LNCaP clone FGC (cell line): ENCODE measurements at places on chromosomes 6 and 20.

DNA sequence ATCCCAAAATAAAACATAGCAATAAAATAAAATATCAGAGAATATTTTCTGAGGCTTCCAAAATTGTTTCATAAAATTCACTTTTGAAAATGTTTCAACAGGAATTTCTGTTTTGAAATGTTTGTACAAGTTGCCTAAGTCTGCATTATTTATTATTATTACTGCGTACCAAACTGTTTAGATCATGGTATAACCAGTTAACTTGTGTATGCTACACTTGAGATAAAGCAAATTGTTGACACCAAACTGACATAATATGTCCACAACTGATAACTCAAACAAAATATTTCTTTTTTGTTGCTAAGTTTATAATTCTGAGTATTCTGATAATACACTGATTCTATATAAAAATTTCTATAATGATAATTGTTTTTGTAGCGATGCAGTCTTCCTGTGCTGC lies 531.8 kb upstream of the EYS start:
- DNase-seq: no peak

DNA sequence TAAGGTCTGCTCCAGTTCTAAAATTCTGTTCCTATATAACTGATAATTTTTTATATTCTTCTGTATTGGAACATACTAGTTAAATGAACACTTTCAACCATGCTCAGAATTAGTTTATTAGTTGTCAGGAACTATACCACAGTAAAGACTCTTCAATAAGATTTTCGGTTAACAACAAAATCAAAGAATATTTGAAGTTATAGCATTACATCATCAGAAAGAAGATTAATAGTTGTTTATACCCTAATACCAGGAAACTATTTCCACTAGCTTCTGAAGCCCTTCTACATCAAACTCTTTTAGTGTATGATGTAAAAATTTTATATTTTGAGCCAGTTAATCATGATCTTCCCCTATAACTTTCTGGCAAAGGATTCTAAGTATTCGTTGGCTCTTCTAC lies 6.6 kb downstream of the CALHM4 start:
- DNase-seq: no peak

DNA sequence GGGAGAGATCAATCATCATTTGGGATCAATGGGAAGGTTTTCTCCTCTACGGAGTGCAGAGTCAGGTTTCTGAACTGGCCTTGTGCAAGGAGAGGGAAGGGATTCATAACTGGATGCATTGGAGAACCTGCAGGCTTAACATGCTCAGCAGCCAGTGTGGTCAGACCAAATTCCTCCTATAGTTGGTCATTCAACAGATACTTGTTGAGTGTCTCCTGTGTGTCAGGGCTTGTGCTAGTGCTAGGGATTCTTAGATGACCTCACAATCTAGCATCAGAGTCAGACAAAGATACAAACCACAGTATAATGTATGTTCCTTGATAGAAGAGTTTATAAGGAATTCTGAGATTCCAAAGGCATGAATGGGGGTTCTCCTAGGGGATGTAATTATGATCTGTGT lies 23.9 kb downstream of the RALY start:
- no peak for DNase-seq

GRCh38 chr6:25418454-25419052 lies 139.4 kb downstream of the CARMIL1 start:
- no peak for DNase-seq

DNA sequence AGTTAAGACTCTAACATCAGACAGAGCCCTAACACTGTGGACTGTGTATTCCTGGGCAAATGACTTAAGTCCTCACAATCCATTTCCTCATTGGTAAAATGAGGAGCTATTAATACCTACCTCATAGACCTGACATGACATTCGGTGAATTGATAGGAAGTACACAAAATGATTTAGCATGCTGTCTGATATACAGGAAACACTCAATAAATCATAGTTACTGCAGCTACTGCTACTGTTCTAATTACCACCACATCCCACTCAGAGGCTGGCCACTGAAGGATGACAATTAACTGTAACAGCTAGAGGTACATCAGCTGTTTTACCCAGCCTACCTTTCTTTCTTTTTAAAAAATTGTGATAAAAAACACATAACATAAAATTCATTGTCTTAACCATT lies 87.7 kb downstream of the PLCG1 start:
- DNase-seq: no peak

DNA sequence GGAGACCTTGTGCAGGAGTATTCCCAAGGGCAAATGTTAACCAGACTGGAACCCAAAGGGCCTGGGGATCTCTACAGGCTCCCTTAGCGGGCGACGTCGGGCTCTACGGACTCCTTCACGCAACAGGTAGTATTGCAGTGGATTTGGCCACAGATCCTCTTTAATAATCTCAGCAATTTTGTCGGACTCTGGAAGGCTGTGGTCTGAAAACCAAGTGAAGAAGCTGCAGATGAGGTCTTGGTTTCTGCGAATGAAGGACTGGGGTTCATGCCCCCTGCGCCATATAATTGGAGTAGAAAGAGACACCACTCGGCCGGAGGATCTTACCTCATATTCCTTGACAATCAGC lies 1.3 kb downstream of the TSPYL1 start:
- no peak for DNase-seq

- DNase-seq: no peak
These were observed 1287.2 kb upstream of the CITED2 start for GRCh38 chr6:140661691-140662090.

- no peak for DNase-seq
These were observed 34.7 kb downstream of the KIF25 start for GRCh38 chr6:168032005-168032760.

DNA sequence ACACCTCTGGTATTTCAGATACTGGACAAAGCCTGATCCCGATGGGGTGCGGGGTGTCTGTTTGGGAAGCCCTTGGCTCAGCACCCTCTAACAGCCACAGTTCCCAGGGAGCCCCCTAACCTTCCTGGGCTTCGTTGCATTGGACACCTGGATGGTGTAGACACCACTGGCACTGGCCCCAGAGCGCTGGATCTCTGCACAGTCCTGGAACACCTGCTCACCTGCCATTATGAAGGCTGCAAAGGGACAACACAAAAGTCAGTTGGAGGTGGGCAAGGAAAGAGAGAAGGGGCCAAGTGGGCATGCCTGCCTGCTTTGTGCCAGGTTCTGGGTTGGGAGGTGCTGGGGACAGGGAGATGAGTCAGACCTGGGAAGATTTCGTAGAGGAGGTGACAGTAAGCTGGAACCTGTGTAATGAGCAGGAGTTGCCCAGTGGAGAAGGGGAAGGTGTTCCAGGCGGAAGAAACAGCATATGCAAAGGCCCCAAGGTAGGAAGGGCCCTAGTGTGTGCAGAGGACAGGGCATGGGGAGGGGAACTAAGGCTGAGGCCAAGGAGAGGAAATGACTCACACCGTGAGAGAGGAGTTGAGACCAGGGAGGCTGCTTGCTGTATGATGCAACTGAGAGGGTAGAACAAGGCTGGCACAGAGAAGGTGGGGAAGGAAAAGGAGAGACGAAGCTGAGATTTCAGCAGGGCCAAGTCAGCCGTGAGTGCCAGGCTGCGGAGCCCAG lies 34.9 kb downstream of the ANGPT4 start:
- DNase-seq: no peak

DNA sequence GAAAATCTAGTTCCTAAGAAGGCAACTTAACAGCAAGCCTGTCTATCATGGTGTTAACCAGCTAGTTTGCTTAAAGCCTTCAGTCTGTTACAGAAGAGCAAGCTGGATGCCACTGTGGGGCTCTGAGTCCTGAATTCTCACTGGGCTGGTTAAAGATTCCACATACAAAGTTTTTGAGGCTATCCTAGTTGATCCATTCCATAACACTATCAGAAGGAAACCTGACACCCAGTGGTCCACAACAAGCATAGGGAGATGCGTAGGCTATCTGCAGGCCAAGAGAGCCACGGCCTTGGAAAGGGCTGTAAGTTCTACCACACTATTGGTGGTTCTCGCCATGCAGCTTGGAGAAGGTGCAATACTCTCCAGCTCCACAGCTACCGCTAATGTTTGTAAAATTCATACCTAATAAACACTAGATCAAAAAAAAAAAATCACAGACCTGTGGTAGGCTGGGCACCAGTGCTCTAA lies 420 bp upstream of the MCCD1 start:
- DNase-seq: no peak

- no peak for DNase-seq
These were observed 170.3 kb upstream of the PDE10A start for GRCh38 chr6:165833355-165833754.

GRCh38 chr20:48826069-48826468 lies 1.7 kb downstream of the PREX1 start:
- DNase-seq: no peak

DNA sequence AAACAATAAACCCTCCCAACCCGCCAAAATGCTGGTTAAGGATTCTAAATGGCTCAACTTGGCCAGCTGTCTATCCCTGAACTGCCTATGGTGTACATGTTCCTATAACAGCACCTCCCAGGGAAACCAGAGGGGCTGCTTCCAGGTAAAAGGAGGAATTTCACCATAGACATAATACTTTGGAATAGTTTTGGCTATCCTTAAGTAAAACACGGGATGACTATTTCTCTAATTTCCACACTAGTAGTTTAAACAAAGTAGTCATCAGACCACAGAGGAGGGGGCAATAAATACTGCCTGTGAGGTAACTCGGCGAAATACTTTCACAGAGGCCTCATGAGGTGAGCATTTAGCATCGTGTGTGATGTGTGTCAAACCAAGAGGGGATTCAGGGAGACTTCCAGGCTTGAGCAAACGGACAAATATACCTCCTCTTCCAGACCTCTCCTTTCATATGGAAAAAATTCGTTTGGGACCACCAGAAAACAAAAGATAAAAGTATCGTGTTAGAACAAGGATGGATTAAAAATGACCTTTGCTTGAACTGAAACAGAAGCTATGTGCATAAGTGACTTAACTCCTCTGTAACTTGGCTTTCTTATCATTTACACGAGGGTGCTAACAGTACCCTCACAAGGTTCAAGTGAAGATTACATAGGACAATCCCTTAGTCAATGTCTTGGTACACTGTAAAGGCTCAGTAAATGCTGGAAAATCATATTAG lies 1.0 kb upstream of the XRN2 start:
- DNase-seq: no peak

- DNase-seq: peak; percentile 70
These were observed 103.7 kb downstream of the TOX2 start for GRCh38 chr20:44018259-44018941.

DNA sequence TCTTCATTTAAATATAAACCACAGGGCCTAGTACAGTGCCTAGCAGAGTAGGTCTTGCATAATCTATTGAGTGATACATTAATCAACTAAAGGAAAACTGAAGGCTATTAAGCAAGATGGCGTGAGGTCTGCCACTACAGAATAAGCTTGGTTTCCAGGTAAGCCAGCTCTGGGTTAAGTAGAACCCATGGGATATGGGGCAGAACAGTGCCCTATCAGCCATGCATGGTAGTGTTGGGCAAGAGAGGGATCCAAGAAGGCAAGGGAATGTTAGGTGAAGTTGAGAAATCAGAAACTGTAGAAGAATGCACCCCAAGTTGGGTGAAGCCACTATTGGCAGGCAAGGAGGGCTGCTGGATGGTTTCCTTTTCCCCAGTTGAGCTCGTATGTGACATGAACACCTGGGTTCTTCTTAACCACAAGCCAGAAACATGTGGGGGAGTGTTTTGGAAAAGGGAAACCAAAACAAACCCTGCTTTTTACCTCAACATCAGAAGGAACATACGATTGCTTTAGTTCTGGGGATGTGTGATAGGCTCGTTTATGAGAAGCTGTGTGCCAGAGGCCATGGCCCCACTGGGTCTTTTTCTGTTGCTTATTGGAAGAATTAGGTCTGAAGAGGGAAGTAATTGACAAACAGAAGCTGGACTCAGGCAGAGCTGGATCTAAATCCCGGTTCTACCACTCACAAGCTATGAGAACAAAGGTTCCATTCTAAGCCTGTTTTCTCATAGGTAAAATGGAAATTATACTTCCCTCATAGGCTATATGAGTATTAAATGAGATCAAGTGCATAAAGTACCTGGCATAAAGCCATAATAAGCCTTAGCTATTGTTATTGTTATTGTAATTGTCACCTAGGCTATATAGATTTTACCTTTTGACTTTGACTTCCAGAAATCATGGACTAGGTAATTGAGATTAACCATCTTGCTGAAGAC lies 33.5 kb downstream of the NEDD9 start:
- DNase-seq: no peak

DNA sequence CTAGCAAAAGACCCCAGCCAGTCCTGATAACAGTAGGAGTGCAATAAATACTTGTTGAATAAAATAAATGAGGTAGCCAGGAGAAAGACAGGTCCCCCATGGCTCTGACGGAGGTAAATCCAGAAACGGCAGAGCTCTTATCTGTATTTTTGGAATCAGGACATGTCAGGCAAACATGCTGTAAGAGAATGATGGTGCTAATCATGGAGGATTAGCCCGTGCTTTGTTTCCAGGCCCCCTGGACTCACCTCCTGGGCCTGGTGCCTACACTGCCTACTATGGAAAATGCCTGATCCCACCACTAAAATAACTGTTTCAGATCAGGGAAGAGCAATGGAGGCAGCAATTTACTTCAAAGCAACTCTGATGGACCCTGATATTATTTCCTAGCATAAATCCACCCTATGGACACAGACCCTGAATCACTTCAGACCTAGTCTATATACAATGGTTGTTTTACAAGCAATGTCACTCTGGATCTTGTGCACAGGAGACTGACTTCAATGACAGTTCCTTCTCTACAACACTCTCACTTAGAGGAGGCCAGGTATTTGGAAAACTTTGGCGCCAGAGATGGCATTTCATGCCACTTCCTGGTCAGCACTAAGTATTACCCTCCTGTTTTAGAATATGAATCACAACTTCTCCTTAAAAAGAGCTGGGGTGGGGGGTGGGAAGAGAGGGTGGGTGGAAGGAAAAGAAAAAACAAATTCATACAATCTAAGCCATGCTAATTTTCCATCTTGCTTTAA lies 6.4 kb downstream of the MRPL14 start:
- DNase-seq: no peak

GRCh38 chr6:7052443-7053011 lies 55.2 kb upstream of the RREB1 start:
- no peak for DNase-seq

GRCh38 chr6:53375847-53376246 lies 27.1 kb upstream of the ELOVL5 start:
- no peak for DNase-seq

GRCh38 chr20:15840636-15841301 lies 732.5 kb downstream of the KIF16B start:
- DNase-seq: no peak

- no peak for DNase-seq
These were observed 123.5 kb downstream of the TCP11 start for GRCh38 chr6:35017411-35018181.

DNA sequence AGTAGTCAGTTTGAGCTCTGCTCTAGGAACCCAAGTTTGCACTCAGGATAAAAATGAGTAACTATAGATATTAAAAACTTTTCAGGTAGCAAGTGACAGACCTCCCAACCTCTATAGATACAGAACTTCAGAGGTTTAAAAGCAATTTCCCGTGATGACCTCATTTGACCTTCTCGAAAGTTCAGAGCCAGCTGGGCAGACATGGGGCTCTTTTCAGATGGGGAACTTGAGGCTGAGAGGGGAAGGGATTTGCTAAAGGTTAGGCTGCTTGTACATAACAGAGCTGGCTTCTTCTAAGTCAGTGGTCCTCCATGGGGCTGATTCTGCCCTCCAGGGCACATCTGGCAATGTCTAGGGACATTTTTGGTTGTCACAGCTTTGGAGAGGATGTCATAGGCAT lies 58.8 kb upstream of the ZNF831 start:
- DNase-seq: no peak

GRCh38 chr20:4041748-4042411 lies 26.5 kb upstream of the RNF24 start:
- peak; percentile 88 for DNase-seq

GRCh38 chr6:9409126-9409525 lies 973.8 kb upstream of the SLC35B3 start:
- no peak for DNase-seq
